Stimulated activated CD4-positive, alpha-beta T cell treated with anti-CD3 and anti-CD28 coated beads, Interleukin-12 subunit alpha, Interleukin-12 subunit beta, amount 100 ng/mL, for 24 hours (primary cell): ENCODE measurements at places on chromosomes 1 and 21.
A peak's percentile ranks its signal among the peaks of the same experiment; 100 is the strongest.

- no peak for DNase-seq
These were observed 11.0 kb downstream of the RO60 start for GRCh38 chr1:193070386-193070753.

GRCh38 chr1:153763365-153764225, 11.6 kb upstream of the SLC27A3 start:
- DNase-seq = no peak

GRCh38 chr1:43552813-43553212, 22.1 kb downstream of the PTPRF start:
- no peak for DNase-seq

DNA sequence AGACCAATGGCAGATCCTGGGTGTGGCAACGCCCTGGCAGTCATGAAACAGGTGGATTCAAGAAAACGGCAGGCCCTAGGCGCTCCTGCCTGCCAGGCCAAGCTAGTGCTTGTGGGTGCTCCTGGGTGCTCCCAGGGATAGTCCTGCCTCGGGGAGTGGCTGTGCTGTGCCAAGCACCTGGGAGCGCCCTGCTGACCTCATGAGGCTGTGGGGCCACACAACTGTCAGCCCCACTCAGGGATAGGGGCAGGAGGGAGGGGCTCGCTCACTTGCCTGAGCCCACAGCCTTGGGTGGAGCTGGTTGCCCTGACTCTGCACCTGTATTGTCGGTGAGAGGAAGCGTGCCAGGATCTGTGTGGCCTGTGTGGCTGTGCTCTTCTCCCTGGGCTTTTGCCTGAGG, 9.4 kb downstream of the SNAP47 start:
- no peak for DNase-seq

DNA sequence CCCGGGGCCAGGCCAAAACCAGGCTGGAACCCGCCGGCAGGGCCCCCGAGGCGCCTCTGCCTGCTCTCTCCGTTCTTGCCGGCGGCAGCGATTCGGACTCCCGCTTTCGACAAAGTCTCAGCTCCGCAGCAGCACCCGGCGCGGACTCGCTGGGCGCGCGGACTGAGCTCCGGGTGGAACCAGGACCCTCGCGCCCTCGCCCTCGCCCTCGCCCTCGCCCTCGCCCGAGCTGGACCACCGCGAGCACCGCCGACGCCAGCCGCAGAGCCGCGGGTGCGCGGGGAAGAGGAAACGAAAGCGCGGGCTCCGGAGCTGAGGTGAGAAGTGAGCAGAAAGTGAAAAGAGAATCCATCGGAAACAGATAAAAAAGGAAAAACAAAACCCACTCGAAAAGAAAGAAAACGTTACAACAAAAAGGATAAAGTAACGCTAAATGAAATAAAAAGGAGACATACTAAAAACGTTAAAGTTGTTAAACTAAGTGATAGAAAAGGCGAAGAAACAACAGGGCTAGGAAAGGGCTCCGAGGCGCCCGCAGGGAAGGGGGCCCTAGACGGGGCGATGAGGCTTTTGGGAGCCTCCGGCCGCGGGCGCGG, 64.9 kb downstream of the MEF2D start:
- no peak for DNase-seq

DNA sequence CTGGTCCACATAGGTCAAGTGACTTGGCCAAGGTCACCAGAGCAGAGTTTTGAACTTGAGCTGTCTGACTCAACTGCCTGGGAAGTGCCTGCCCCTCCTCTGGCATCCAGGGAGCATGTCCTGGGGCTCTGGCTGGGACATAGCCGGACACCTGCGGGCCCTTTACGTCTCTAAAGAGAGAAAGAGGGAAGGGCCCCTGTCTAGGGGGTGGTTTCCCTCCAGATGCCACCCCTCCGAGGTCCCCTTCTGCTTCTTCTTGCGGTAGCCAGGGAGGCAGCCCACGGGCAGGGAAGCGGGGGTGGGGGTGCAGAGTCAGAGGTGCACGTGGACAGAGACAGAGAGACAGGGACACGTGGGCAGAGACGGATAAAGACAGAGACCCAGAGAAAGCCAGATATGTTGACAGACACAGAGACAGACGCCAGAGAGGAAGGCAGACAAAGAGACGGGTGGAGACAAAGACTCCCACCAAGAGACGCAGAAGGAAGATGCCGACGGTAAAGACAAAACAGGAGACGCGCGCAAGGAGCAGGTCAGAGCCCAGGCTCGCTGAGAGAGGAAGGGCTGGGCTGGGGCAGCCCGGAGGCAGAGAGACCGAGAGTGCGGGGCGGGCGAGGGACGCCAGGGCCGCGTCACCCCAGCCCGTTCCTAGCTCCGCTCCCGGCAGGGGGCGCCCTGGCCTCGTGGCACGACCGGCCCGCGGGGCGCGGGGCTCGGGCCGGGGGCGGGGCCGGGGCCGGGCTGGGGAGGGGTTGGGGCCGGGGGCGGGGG, 458 bp upstream of the ALPL start:
- peak; percentile 24 for DNase-seq

DNA sequence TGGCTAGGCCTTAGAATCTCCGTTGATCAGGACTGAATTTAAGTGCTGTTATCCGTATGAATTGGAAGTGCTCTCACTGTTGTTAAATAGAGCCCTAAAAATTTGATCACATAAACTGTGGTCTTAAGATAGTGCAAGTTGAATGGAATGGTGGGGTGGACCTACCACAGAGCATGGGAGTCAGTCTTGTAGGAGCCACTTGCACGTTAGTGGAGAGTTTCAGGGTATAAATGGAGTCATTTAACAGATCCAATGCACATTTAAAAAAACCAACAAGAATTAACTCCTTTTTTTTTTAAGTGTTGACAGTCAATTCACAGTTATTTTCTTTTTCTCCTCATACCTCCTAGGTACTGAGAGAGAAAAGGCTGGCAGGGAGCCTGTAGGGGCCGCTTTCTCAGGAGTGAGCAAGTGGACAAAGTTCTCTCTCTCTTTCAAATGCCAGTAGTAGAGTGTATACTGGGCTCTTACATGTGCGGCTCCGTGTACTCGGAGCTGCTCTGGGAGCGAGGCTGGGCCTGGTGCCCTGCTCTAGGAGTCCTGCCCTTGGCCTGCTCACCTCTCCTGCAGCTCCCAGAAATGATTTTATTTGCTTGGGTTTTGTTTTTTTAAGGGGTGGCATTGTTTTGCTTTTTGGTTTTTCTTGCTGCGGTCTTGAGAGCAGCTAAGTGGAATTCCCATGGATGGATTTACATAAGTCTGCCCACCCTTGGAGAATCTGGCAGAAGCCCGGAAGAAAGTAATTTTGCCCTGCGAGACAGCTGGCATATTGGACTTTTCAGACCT, 91.3 kb downstream of the ATP5PO start:
- DNase-seq = no peak

- DNase-seq = no peak
These were observed 246.9 kb upstream of the DUSP10 start for GRCh38 chr1:221988829-221989228.

- no peak for DNase-seq
These were observed 54.5 kb downstream of the HMGB4 start for GRCh38 chr1:33918368-33918767.

DNA sequence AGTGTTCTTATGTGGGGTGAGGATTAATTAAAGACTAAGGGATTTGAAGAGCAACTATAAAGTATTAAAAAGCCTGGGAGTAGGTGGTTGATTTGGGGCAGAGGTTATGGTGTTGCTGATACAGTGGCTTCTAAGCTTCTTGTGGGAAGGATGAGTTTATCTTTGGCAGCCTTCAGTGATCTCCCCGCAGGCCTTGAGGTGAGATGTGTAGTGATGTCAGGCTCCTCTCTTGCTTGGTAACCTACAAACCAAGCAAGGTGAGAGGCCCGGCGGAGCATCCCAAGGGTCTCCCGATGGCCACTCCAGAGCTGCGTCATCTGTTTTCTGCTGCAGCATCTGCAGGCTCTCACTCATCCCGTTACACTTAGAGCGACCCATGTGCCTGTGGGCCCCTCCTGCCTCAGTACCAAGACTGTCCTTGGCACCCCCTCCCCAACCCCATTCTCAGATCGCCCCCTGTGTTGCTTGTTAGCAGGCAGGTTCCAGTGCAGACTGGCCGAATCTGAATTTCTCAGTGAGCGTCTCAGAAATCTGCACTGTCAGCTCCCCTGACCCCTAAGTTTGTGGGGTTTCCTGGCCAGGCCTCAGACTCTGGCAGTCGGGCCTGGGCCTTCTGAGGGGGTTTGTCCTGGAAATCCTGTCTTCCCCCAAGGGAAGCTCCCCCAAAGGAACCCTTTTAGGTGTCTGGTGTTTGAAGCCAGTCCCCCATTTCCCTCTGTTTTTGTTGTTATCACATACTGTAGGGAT, 77.9 kb downstream of the GALNT2 start:
- DNase-seq = no peak

- no peak for DNase-seq
These were observed 7.4 kb upstream of the DNMT3L start for GRCh38 chr21:44269090-44269489.

DNA sequence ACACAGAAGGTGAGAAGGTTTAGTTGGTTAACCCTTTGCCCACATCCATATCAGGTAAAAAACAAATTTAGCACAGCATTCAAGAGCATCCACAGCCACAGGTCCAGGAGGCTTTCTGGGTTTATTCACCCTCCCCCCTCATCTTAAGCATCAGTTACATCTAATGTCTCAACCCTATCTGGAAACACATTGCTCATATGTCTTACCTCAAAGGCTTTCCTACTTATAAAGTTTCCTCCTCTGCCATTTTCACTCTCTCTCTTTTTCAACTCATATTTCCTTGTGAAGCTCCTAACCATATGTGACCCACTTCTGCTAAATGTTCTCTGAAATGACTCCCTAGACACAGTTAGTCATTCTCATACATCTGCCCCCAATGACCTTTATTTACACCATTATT, 47.9 kb upstream of the RUNX1 start:
- no peak for DNase-seq

DNA sequence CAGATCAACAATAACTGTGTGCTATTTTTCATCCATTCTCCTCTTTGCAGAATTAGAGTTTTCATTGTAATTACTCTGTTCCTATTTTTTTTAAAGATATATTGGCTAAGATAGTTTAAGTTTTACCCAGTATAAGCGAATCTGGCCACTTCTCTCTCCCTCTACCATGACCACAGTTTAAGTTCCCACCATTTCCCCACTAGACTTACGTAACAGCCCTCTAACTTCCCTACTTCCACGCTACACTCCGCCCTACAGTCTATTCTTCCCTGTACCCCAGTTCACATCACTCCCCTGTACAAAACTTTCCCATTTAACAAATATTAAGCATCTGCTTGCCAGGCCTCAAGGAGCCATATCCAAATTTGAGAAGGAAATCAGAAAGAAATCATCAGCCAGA, 16.5 kb downstream of the CTSK start:
- no peak for DNase-seq

DNA sequence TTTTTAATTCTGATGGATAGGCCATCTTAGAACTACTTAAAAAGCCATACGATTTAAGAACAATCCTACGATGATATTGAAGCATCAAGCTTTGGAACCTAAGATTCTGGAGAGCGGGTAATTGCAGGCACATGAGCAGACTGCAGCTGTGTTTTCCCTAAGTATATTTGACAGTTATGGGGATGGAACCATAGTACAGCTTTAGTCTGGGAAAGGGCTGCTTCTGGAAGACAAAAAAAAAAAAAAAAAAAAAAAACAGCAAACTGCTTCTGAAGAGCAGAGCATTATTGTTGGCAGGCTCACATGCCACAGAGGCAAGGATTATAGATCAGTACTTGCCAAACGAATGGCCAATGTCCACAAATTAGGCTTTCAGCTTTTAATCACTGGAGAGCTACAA, 1618.7 kb downstream of the AMY1C start:
- DNase-seq = no peak

GRCh38 chr1:216310776-216311175, 112.5 kb downstream of the USH2A start:
- no peak for DNase-seq
